MG63 (cell line): ENCODE measurements at places on chromosomes 13 and 19. TPM values are rescaled to one million over a fixed set of nuclear protein-coding genes. Genes with fewer than 3 reads are reported as not detected.

- DNase-seq = no peak
Measured at GRCh38 chr13:74554569-74555275, 420.5 kb upstream of the KLF12 start.

GRCh38 chr19:41373993-41374392 lies 2.3 kb upstream of the TMEM91 start:
- peak; percentile 92 for DNase-seq

DNA sequence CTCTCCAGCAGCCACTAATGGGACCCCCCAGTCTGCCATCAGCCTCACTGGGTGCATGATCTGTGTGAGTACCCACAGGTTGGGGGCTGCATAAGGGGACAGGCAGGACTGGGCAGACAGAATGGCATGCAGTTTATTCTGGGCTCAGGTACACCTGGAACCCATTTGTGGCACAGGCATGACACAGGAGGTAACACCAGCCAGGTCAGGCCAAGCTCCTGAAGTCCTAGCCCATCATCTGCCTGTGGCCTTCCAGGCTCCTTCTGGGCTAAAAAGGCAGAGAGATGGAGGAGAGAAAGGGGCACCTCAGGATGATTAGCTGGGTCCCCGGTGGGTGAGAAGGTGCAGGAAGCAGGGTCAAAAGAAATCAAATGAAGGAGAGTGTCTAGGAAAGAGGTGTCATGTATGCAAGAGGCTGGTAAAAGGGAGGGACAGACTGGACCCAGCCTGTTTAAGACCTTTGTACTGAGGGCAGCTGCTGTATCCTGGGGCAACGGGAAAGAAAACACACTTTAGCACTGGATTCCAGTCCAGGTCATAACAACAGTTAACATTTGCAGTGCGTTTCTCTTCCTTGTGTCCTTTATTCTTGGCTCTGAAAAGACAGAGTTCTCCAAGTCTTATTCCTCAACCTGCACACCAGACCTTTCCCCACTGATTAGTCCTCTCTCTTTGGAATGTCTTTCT lies 20.2 kb upstream of the DGKH start:
- no peak for DNase-seq

DNA sequence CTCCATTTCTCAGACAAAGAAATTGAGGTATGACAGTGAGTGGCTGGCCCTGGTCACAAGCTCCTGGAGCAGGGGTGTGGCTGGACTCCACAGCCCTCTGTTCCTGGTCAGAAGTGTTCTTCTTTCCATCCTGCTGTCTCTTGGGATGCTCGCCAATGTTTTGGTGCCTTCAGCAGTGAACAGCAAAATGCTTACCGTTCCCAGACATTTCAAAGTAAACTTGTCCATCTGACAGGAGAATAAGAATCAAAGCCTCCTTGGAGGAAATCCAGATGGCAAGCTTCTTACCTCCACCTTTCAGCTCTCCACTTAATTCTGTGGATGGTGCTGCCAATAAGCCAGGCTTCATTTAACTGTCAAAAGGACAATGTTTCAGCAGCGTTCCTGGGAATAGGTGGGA lies 954.1 kb downstream of the UQCRFS1 start:
- no peak for DNase-seq

GRCh38 chr13:71879129-71879535 lies 12.1 kb upstream of the DACH1 start:
- DNase-seq = no peak

GRCh38 chr13:24050292-24050711 lies 110.2 kb upstream of the SPATA13 start:
- DNase-seq = peak; percentile 58

DNA sequence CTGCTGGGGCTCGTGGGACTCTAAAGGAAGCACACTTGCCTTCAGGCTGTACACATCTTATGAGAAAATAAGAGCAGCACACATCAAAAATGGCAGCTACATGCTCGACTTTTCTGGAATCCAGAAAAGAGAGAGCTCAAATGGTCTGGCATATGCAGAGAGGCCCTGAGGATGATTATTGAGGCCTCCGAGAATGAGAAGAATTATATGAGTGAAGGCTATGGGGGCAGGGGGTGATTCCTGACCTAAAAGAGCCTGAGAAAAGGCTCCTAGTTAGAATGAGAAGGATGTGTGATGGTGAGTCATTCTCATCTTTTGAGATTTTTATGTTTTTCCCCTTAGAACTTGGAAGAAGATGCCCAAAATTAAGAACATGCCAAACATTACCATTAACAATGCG lies 97.1 kb downstream of the HSPH1 start:
- DNase-seq = no peak

DNA sequence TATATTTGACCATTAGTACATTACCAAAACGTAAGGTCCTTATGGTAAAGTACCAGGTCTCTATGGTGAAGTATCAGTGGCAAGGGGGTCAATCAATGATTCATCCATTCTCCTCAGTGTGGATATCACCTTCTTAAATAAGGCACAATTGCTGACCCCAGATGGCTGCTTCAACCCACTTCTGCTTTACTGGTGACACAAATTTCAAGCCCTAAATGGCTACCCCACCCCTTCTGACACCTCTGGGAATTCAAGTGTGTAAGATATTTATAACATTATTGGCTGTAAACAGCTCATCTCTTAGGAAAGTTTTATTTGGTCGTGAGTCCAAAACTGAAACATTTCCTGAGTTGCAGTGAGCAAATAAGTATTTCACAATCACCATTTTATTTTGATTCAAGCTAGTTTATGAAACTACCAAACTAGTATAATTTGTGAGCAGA lies 7.9 kb upstream of the WBP4 start:
- no peak for DNase-seq

DNA sequence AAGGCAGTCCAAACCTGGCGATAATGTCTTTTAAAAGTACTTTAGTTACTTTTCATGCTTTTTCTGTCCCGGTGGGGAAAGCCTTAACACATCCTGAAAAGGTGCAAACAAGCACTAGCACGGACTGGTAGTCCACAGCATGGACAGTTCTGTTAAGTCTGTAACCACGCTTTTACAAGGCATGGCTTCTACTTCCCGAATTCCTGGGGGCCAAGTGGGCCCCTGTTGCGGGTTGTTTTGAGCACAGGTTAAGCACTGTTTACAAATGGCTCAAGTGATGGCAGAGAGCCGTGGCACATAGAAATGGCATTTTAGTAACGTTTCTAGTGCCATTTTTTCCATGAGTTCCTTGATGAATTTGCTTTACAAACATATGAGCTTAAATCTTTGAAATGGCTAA lies 37.6 kb downstream of the ZNF493 start:
- no peak for DNase-seq

GRCh38 chr13:80527400-80527799 lies 186.5 kb upstream of the SPRY2 start:
- no peak for DNase-seq

GRCh38 chr13:110340812-110341444 lies 33.8 kb downstream of the COL4A2 start:
- DNase-seq = no peak

DNA sequence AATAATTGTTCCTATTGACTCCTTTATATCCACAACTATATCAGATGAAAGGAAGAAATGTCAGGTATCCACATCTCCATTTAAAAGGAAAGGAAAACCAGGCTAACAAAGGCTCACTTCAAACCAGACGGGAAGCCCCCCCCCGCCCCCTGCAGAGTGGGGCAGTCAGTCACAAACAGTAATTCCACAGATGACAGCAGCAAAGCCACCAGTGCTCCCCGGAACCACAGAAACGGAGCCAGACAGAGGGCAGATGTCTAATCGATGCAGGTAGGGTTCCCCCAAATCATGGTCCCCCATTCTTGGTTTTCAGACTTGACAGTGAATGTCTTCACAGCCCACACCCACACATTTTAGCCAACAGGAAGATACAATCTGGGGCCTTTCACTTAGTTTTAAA lies 100.8 kb downstream of the STK24 start:
- no peak for DNase-seq

GRCh38 chr19:31693131-31693932 lies 344.1 kb upstream of the TSHZ3 start:
- no peak for DNase-seq

DNA sequence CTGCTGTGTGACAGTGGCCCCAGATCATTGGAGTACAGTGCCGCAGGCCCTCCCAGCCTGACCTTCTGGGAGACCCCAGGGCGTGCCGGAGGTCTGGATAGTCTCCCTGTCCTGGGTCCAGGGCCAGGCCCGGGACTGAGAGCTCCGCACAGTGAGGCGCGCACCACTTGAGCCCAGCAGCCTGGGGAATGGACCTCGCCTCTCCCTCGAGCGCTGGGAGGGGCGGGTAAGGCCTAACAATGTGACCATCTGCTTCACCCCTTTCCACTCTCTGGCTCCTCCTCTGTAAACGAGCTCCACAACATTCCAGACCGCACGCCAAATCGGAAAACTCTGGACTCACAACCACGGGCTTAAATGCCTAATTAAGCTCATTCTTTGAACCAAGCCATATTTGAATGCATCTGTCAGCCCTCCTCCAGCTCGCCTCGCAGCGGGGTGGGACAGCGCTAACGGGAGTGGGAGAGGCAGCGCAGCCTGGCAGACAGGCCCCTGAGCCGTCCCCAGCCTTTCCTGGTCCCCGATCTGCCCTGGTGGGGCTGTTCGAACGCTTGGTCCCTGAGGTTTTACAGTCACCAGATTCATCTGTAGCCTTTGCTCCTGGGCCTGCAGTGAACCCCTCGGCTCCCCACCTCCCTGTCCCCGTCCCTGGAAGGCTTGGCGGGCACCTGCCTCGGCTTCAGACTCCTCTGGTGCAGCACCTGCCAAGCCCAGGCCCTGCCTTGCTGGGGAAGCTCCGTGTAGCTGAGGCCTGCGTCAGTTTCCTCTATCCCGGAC lies 120.7 kb upstream of the VSTM2B start:
- no peak for DNase-seq

DNA sequence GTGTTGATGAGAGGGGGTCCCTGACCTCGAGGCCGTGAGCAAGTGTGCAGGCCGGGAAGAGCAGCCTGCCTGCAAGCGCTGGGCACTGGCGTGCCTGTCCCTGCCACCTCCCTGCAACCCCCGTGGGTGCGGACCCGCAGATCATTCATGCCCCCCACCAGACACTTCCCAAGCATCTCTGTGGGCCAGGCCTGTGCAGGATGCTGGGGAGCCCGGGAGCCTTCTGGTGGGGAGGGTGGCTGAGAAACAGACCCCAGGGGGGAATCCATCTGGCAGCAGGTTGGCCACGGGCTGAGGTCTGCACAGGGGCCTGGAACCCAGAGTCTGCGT lies 18.4 kb upstream of the CACTIN start:
- DNase-seq = no peak

GRCh38 chr19:35715355-35715809 lies 2.4 kb upstream of the KMT2B start:
- DNase-seq = no peak

DNA sequence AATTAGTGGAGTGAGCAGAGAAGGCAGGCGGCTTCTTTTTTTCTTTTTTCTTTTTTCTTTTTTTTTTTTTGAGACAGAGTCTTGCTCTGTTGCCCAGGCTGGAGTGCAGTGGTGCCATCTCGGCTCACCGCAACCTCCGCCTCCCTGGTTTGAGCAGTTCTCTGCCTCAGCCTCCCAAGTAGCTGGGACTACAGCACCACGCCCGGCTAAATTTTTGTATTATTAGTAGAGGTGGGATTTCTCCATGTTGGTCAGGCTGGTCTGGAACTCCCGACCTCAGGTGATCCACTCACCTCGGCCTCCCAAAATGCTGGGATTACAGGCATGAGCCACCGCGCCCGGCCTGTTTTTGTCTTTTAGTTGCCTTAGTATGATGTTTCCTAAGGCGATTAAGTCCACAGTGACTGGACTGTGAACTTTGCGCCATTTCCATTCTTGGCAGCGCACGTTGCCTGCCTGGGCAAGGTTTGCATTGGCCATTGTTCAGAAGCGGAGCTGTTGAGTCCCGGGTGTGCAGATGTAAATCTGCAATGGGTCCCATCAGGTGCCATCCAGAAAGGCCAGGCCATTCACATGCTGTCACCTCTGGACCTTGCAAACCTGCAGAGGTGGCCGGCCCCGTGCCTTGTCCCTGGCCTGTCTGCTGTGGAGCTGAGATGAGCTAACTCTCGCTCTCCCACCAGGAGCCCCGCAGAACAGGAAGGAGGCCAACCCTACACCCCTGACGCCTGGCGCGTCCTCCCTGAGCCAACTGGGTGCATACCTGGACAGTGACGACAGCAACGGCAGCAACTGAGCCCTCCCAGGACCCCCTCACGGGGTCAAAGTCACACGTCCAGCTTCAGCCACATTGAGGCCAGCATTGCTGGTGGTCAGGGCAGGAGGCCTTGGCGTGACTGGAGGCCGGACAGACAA lies 10.9 kb upstream of the SHD start:
- no peak for DNase-seq

- DNase-seq = no peak
Measured at GRCh38 chr19:32748497-32748896, 28.9 kb downstream of the TDRD12 start.

GRCh38 chr19:40054632-40055031 lies 1.4 kb downstream of the ZNF780B start:
- DNase-seq = no peak

DNA sequence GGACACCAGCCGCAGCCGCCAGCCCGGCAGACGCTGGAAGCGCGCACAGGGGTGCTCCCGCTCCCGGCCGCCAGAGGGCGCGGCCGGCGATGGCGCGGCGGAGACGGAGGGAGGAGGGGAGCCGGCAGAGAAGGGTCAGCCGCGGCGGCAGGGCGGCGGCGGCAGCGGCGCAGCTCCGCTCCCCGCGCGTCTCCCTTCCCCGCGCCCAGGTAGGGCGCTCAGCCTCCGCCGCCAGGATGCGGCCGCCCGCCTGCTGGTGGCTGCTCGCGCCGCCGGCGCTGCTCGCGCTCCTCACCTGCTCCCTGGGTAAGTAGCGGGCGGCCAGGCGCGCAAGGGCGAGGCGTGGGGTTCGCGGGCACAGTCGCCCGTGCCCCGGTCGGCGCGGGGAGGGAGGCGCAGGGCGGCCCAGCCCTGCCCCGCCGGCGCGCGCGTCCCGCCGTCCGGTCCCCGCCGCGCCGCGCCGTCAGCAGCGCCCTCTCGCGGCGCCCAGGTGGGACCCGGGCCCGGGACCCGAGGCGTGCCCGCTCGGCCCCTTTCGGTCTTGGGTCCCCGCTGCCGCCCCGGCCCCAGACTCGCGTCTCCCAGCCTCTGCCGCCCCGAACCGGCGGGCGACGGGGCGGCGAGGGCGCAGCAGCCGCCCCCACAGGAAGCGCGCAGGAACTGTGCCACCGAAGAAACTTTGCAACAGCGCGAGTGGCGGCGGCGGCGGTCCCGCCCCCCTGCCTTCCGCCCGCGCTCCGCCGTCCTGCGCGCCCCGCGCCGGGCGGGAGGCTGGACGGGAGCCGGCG lies at the start of gene B3GLCT:
TSS of gene B3GLCT (plus strand) at position 127 of the 788 bp plus-strand sequence. CDS start at position 237, 110 bp downstream.
- peak; percentile 70 for DNase-seq

DNA sequence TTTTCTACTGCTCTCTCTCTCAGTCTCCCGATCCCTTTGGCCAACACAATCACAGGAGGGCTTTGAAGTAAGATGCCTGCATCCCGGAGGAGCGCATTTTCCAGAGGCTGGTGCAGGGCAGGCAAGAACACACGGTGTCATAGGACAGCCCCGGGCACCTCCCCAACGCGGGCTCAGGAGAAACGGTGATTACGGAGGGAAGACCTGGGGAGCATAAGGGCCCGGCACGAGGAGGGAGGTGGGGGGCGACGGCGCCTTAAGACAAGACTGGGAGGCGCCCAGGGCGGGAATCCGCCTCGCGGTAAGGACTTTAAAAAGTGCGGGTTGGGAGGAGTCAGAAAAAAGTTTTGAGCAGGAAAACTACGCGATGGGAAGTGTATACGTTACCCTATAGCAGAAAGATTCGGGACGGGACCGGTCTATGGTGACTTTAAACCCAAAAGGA lies 18.7 kb upstream of the ZNF888 start:
- peak; percentile 32 for DNase-seq

Gene PKN1
- 105 and 128 TPM in 2 replicates for total RNA-seq

Gene MEIS3
- 0.56 TPM in 1 of 2 replicates, not detected in the other for total RNA-seq

Gene DHPS
- total RNA-seq = 127 and 140 TPM in 2 replicates

Gene DDA1
- 9.1 and 11.6 TPM in 2 replicates for total RNA-seq

Gene IZUMO2
- not detected in 2 replicates for total RNA-seq

Gene ADAT3
- total RNA-seq = 3.6 TPM in 1 of 2 replicates, not detected in the other

Gene ICAM3
- total RNA-seq = 20.4 and 31.7 TPM in 2 replicates
